ENCODE measurements at places on chromosomes 7 and 10. TPM values are rescaled to one million over a fixed set of nuclear protein-coding genes. Genes with fewer than 3 reads are reported as not detected.

Gene POLR1F
- total RNA-seq = 24.1 TPM

Gene ARHGEF35
- 1.1 TPM for total RNA-seq

Gene NANOS1
- 0.66 TPM for total RNA-seq

Gene TRIM50
- total RNA-seq = not detected

Gene COL28A1
- not detected for total RNA-seq

Gene NPFFR1
- not detected for total RNA-seq

Gene AKR1D1
- total RNA-seq = not detected

Gene DRGX
- total RNA-seq = not detected

All from placental pericyte (primary cell).